AG20443 (cell line): ENCODE measurements at places on chromosomes 12 and 14.

DNA sequence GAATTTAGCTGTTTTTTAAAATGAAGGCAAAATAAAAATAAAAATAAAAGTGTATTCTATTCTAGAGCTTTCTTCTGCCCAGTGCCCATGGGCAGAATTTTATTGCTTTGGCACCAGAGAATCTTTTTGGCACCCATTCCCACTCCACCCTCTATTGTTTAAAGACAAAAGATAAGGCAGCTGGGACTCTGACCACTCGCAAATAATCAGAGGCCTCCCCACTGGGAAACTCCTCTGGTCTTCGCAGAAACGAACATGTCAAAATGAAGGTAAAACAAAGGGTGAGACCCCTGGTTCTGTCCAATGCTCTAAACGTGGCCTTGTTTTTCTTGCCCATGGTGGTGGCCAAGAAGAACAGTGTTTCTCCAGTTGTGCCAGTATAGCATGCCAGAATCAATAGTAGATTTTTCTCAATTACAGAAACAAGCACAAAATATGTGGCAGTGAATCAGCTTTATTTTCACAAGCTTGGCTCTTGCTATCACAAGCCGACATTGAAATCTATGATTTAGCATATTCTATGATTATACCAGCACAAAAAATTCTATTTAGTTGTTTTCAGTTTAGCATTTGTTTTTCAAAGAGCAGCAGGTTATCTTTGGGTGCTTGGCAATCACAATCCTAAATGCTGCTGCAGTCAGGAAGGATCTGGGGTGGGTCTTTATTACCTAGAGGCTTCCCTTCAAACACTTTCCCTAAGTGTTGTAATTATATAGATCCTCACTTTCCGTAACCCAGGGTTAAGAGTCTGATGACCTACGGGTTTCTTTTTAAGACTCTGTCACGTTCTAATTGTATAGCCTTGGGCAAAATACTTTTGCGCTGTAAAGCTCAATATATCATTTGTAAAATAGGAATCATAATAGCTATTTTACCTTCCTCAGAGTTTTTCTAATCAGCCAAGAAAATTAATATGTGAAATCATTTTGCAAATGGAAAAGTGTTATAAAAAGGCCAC, 50.5 kb downstream of the KITLG start:
- DNase-seq, result peak; percentile 9

DNA sequence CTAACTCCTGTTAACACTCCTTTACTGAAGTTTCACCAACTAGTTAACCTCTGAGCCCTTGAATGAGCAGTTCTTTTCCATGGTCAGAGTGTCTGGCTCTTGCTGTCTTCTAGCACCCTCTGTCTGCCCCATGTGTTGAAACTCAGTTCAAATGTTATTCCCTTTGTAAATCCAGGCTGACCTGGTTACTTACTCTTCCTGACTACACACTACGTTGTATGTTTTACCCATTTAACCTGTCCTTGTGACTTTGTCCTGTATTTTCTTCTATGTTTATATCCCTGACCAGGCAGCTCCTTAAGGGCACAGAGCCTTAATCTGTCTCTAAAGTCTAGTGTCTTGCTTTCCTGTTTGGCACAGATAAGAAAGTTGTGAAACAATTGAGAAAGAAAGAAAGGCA, 389.0 kb upstream of the RPL10L start:
- DNase-seq, result no peak

- no peak for DNase-seq
Measured at GRCh38 chr12:104566244-104566993, 109.7 kb downstream of the CHST11 start.

- no peak for DNase-seq
Measured at GRCh38 chr12:19694627-19695026, 255.3 kb downstream of the AEBP2 start.

GRCh38 chr14:64244279-64244678, 49.9 kb downstream of the ESR2 start:
- no peak for DNase-seq

DNA sequence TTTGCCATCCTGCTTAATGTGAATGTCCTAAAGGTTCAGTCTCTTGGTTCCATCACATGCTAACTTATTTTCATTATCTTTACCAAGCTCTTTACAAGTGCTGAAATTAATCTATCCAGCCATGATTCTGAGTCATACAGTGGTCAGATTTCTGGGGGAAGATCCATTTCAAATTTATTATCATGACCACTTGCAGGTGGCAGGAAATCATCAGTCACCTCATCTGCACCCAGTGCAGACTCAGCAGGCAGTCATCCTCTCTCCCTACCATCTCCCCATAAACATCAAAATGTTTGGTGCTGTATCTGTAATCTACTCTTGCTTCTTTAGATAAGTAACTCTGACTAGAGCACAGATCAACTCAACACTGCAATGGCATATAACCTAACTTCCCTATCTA, 23.5 kb downstream of the ATG14 start:
- no peak for DNase-seq

DNA sequence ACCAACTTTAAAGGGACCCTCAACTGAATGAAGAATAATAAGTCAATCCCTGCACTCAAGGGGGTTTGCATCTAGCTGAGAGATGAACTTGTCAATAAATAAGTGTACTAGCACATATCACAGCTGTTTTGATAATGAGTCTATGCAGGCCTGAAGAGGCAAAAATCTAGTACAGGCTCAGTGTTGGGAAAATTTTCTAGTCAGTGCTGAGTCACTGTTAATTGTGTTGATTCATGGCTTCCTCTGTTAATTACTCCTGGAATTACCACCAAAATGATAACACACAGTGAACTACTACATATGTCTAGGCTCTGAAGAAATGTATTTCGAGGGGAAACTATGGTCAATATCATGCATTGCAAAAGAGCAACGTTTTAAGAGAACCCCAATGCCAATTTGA, 18.9 kb downstream of the SNRPF start:
- DNase-seq, result no peak

DNA sequence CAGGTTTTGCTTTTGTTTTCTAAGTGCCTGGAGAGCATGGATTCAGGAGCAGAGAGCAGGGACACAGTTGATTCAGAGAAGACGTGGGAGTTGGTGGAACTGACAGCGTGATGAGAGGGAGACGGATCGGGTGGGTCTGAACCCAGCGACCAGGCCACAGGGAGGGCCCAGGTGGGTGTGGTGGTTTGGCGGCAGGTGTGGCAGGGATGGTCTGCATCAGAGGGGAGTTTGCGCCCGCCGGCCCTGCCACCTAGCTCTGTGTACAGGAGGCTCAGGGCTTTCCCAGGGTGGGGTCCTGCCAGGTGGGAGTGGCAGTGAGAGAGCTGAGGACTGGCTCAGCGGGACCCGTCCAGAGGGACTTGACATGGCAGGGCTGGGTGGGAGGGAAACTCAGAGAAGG, 33.3 kb upstream of the DIO3 start:
- no peak for DNase-seq

DNA sequence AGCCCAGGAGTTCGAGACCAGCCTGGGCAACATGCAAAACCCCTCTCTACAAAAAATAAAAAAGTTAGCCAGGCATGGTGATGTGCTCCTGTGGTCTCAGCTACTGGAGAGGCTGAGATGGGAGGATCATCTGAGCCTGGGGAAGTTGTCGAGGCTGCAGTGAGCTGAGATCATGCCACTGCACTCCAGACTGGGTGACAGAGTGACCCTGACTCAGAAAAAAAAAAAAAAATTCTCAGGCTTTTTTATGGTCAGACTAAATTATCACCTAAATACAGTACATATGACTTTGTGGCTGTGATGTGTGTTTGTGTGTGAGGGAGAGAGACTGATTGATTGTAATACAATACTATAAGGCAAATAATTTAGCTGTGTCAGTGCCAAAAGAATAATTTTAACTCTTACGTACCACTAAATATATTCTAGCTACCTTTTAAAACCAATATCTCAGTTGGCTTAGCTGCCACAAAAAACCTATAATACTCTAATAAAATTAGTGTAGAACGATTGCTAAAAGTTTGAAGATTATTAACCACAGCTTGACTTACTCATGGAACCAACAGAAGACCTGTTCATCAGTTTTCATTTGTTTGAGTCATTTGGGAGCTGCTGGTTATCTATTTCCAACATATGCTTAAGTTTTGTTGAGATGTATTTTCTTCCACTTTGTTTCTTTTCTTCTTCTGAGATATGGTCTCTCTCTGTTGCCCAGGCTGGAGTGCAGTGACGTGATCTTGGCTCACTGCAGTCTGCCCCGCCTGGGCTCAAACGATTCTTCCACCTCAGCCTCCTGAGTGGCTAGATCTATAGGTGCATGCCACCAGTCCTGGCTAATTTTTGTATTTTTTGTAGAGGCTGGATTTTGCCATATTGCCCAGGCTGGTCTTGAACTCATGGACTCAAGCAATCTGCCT, 58.0 kb downstream of the DIP2B start:
- no peak for DNase-seq

GRCh38 chr14:59343585-59343984, 121.6 kb downstream of the GPR135 start:
- no peak for DNase-seq

DNA sequence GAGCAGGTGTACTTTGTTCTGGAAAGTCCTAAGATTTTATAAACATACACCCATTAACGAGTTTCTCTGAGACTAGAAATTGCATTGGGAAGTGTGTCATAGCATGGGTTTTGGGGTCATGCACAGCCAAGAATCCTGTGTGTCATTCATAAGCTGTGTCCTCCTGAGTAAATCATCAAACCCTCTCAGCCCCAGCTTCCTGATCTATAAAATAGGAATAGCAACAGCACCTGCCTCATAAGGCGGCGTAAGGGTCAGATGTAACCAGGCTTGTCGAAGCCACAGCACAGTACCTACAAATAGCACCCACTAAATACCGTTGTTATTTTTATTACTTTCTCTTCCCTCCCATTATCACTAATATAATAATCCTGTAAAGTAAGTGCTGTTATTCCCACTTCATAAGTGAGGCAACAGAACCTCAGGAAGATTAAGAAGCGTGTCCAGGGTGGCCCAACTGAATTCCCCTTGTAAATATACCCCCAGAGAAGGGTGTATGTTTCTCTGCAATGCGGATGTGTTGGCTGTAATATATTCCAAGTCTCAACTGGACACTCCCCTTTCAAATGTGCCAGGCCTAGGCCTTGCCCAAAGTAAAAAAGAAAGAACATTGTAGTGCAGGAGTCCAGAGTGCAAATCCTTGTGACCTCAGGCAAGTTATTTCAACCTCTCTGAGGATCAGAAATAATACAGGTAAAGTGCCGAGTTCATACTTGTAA, 188.3 kb upstream of the BCL2L14 start:
- no peak for DNase-seq

DNA sequence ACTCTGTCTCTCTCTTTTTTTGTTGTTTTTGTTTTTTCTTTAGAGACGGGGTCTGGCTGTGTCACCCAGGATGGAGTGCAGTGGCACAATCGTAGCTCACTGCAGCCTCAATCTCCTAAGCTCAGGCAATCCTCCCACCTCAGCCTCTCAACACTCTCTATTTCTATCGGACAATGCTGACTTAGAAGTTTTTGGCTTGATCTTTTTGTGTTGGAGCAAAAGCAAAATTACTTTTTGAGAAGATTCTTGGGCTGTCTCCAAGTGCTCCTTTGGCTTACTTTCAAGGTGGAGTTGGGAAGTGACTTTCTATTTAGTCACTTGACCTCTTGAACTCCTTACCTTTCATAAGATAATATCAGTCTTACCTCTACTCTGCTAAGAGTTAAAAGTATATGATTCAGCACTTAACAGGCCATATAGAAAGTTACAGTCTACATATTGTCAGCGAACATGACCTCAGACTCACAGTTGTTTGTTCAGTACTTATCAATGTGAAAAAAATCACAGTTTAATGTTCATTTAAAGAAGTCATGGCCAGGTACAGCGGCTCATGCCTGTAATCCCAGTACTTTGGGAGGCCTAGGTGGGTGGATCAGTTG, 15.4 kb upstream of the MIA2 start:
- DNase-seq, result no peak

DNA sequence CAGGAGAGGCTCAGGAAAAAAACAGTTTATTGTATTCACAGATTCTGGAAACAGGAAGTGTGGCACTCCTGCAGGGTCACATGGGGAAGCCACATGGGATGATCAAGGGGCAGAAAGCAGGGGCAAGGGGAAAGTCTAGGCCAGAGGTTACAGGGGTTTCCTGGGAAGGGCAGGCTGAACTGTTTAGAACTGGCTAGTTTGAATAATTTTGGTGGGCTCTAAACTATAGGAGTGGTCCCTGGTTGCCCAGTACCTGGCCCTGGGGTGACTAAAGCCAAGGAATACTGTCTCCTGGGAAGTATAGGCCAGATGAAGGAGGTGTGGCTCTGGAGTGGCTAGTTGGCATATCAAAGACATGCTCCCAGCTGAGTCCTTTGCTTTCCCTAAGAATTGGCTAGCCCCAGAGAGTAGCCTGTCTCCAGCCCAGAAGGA, 169.2 kb downstream of the SLC41A2 start:
- no peak for DNase-seq

GRCh38 chr12:84785951-84786350, 126.6 kb downstream of the SLC6A15 start:
- no peak for DNase-seq

DNA sequence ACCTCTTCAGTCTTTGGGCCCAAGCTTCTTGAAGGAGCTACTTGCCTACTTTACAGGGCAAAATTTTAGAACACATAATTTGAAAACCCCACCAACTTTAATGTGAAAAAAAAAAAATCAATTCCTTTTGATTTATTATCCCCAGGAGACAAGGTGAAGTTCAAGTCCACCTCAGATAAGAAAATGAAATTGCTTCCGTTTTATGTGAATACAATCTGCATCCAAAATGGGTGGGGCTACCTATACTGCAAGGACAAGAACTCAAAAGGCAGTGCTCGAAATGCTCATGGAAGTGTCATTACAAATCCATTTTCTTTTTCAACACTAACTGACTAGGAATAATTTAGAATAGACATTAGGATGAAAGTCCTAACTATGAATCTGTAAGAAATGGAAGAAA, 45.7 kb downstream of the SSPN start:
- DNase-seq, result no peak

DNA sequence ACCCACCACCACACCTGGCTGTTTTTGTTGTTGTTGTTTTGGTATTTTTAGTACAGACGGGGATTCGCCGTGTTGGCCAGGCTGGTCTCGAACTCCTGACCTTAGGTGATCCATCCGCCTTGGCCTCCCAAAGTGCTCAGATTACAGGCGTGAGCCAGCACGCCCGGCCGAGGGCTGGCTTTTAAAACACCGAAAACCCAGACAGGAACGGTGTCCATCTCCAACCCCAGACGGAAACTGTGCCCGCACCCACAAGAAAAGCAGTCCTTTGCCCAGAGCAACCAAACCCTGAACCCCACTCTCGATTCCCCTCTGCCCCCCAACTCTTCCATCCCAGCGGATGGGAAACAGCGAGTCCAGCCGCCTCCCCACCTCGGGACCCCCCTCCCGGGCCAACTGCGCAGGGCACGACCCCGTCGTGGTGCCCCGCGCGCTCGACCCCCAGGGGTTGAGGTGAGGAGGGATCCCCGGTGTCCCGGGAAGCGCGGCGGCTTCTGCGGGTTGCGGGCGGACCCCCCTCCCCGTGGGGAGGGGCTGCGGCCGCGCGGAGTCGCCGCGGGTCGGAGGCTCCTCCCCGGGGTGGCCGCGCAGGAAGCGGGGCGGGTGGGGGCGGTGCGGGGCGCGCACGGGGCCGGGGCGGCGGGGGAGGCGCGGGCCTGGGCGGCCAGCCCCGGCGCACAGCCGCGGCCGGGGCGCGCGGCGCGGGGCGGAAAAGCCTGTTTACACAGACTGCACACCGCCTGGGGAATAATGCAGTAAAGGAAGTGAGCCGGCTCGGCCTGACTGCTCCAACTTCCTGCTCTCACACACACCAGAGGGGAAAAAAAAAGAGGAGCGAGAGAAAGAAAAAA, at the start of gene ELK3:
TSS of gene ELK3 (plus strand) at position 651 of the 851 bp plus-strand sequence.
- peak; percentile 87 for DNase-seq

GRCh38 chr14:32934073-32934880, 4.4 kb upstream of the NPAS3 start:
- DNase-seq, result peak; percentile 57
